Left renal pelvis (tissue), 4 donors: ENCODE measurements at places on chromosomes 3 and 15. TPM values are rescaled to one million over a fixed set of nuclear protein-coding genes. Genes with fewer than 3 reads are reported as not detected.

RTP1 gene
- not detected for polyA plus RNA-seq

DNA sequence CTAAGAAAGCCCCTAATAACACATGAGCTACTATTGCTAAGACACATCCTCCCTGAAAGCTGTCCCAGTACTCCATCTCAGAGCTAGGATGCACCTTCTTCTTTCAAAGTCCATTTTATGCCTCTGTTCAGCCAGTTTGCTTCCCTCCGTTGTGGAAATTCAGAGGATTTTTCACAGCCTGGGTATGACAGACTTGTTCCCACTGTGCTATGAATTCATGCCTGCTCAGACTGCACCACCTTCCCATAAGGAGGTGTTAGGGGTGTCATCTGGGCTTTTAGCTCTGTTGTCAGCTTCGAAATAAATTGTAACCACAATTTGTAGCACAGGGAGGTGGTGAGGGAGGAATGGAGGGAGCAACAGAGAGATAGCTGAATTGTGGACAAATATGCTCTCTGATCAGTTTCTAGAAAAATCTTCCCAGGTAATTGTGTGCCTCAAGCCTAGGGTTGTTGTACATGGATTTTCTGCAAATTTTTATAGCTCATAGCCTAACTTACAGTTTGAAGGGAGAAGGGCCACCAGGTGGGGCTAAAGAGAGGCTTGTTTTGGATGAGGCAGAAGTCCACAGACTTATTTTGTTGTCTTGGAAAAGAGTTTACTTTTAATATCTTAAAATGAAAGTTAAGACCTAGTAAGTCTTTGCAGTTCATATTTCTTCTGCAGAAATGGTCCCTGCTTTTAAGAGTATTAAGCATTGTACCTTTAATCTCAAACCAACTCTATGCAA lies 462.0 kb downstream of the PDCD6IP start:
- DNase-seq: peak; percentile 28

DNA sequence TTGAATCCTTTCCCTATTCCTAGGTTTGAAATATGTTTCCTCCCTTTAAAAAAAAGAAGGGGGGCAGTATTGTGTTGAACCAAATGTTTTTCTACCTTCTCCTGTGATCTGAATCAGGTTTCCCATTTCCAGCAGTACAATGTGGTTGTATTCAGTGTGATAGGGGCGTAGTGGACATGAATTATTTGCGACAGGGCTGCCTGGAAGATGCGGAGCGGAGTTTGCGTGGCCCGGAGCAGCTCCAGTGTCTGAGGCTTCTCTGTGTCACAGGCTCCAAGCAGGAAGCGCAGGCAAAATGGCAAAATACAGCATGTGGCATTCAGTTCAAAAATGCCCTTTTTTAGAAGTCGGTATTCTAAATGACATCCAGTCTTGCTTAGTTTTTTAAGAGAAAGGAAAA lies 154.4 kb downstream of the PGPEP1L start:
- DNase-seq: peak; percentile 80

GRCh38 chr15:62940755-62941361 lies 101.7 kb upstream of the TPM1 start:
- peak; percentile 47 for DNase-seq

- DNase-seq: no peak
These were observed 1223.2 kb downstream of the OTOL1 start for GRCh38 chr3:162719684-162720341.

DNA sequence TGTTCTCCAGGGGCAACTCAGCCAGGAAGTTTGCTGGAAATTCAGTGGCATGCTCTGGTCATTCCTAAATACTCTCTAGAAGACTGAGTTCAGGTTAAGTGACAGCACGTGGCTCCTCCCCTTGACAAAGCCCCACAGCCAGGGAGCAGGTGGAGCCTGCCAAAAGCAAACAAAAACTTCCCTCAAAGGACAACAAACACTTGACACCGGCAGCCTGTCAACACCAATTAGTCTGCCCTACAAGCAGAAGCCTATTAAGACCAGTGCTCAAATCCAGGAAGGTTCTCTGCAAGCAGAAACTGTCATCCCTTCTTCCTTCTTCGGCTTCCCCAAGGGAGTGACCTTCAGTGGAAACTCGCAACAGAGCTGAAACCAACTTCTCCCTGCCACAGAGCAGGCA lies 5.0 kb downstream of the MEX3B start:
- DNase-seq: no peak

TMEM266 gene
- 14.0 TPM for polyA plus RNA-seq

- no peak for DNase-seq
These were observed 8.9 kb upstream of the CTDSPL start for GRCh38 chr3:37852771-37853170.

IL12A gene
- polyA plus RNA-seq: 1.0 TPM

SOX14 gene
- polyA plus RNA-seq: not detected

GRCh38 chr3:7423036-7423435 lies 562.1 kb downstream of the GRM7 start:
- no peak for DNase-seq

- DNase-seq: no peak
These were observed 35.5 kb downstream of the C3orf80 start for GRCh38 chr3:160260587-160261270.

DNA sequence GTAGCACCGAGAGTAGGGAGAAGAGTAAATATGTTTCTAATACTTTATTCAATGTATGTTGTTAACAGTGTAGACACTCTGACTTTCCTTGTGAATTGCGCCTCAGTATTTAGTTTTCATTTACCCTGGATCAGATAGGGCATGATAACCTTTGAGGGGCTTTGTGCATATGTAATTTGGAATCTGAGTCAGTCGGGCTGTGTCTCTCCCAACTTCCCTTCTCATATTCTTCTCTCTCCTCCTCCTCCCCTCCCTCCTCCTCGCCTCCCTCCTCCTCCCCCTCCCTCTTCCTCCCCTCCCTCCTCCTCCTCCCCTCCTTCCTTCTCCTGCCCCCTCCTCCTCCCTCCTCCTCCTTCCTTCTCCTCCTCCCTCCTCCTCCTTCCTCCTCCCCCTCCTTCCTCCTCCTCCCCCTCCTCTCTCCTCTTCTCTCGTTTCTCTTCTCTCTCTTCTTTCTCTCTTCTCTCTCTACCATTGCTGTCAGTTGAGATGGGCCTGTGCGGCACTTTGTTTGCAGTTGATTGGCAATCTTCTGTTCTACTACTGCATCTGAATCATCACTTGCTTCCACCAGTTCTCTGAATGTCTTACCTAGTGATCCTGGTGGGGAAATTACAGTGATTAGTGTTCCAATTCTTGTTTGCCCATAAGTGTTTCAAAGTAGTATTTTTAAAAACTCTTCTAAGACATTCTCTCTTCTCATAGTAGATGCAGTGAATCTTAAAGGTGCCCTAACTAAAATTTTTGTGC lies 162.3 kb downstream of the PGPEP1L start:
- DNase-seq: no peak

DNA sequence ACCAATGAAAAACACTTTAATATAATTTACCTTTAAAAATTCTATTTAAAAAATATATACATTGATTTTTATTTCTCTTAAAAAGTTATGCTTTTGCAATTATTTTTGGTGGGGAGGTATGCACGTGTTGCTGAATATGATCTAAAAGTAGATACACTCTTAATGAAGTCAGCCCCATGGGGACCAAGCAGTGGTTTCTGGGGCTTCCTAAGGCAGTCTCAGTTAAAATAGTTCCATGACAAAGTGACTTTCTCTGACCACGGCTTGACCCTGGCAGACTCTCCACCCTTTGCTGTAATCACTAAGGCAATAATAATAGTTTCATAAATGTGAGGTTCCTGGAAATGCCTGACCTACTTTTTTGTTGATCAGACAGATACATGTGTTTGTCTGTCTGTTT lies 50.4 kb downstream of the CCR4 start:
- no peak for DNase-seq

NEK10 gene
- polyA plus RNA-seq: 0.46 TPM

- DNase-seq: no peak
These were observed 101.6 kb upstream of the TNIK start for GRCh38 chr3:171561596-171562323.

DNA sequence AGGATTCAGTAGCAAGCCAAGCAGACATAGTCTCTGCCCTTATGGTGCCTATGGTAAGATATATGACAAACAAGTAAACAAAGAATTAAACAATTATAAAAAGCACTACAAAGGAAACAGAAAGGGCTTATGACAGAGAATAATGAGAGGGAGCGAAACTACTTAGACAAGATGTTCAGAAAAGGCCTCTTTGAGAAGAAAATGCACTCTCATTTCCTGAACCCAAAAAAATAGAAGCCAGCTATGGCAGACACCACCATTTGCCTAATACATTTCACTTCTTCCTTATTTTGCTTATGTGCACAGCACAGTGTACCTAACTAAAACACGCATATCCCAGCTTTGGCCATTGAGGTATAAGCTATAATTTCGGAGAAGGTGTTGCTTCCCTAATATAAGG lies 465.5 kb upstream of the PPP2R3A start:
- DNase-seq: no peak

CAMK1 gene
- polyA plus RNA-seq: 17.0 TPM

TMC3 gene
- polyA plus RNA-seq: 0.14 TPM

DNA sequence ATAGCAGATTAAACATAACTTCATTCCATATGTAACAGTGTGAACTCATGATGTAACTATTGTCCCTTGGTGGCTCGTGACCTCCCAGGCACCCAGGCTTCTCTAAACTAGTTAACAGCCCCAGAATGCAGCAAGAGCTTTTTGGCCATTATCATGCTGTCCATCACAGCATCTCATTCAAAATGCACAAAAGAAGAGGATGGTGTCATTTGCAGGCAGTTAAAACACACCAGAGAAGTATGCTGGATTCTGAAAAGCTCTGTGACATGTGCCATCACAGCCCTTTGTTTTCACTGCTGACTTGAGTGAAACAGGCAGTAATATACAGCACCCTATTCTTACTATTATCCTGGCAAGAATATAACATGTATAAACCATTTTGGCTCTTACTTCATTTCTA lies 117.6 kb upstream of the CHMP2B start:
- DNase-seq: no peak

LINGO1 gene
- polyA plus RNA-seq: 13.2 TPM

ZNF662 gene
- polyA plus RNA-seq: 30.3 TPM
